Stimulated activated naive CD8-positive, alpha-beta T cell treated with anti-CD3 and anti-CD28 coated beads, Interleukin-15, amount 100 ng/mL, for 72 hours (primary cell): ENCODE measurements at places on chromosomes 16 and 17.
A peak's percentile ranks its signal among the peaks of the same experiment; 100 is the strongest.

- no peak for DNase-seq
These were observed 93.4 kb downstream of the IRF8 start for GRCh38 chr16:85992359-85992758.

DNA sequence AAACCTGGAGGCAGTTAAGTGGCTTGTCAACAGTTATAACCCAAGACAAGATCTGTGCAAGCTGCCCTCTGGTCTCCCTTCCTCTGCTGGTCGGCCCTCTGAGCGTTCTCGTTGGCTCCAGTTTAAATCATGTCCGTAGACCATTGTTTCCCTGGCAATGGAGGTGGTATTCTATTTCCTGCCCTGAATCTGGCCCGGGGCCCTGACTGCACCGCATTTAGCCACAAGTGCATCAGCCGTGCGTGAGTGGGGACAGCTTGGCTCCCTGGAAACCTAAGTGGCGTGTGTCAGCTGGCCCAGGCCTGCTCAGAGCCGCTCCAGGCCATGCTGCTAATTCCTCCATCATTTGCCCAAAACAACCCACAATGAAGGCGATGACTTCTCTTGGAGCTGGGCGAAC, 15.0 kb upstream of the MYLK3 start:
- no peak for DNase-seq

DNA sequence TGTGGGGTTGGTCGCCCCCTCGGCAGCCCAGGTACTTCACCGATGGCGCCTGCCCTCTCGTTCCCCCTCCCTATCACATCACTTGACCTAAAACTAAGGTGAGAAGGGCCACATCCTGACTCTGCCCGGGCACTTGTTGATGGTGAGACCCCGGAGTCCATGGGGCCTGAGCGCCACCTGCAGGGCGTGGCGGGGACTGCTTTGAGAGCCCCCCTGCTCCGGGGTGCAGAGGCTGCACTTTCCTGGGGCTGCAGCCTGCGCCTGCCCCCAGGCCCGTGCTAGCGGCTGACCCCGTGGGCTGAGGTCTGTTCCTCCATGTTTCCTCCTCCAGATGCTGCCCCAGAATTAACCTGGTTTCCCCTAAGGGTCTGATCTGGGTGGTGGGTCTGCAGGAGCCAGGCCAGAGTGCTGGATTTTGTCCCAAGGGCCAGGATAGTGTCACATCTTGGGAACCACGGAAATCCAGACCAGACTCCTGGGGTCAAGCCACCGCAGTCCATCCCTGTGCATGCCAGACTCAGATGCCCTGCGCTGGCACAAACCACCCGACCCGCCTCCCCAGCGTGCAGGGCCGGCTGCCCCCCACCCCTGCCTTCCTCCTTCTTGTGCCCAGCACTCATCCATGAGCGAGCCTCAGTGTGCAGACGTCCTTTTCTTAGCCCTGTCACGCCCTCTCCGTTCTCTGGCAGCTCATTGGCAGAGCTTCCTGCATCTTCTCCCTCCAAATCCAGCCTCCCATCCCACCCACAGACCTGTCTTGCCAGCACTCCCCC, 2.7 kb downstream of the NDUFAF8 start:
- peak; percentile 77 for DNase-seq

DNA sequence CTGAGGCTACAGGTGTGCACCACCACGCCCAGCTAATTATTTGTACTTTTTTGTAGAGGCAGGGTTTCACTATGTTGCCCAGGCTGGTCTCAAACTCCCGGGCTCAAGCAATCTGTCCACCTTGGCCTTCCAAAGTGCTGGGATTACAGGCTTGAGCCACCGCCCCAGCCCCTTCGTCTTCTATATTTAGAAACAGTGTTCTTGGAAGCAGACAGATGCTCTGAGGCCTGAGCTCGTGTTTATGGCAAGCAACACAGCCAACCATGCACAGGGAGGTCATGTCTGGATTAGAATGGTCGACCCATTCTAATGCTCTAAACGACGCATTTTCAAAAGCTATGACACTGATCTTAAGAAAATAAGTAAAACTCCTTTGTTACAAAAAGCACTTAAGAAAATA, 16.6 kb downstream of the TMEM204 start:
- no peak for DNase-seq

DNA sequence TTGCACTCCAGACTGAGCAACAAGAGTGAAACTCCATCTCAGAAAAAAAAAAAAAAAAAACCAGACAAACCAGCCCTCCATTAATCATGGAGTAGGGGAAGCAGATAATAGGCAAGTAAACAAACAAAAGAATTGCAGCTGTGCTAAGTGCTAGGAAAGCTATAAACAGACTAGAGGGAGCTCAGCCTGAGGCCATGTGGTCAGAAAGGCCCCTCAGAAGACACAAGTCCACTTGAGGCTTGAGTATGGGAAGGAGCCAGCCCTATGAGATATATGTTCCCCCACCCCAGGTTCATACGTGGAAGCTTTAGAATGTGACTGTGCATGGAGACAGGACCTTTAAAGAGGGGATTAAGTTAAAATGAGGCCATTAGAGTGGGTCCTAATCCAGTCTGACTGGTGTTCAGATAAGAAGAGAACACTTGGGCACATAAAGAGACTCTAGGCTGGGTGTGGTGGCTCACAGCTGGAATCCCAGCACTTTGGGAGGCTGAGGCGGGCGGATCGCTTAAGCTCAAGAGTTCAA, 132.6 kb upstream of the NOL11 start:
- no peak for DNase-seq

DNA sequence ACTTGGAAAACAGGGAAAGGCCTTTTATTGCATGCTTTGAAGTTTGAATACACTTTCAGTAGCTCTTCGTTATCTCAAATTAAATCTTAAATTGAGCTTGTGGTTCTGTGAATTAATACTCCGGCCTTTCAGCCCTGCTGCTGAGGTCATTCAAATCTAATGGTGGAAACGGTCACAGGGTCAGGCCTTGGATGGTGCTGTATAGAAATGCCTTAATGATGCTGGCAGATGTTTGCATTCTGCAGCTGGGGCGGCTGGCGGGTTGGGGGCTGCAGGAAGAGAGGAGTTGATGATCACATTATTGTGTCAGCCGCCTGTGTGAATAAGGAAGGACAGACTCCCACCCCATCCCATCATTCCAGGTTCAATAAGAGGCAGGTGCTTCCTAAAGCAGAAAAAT, 723.6 kb downstream of the WWOX start:
- no peak for DNase-seq

DNA sequence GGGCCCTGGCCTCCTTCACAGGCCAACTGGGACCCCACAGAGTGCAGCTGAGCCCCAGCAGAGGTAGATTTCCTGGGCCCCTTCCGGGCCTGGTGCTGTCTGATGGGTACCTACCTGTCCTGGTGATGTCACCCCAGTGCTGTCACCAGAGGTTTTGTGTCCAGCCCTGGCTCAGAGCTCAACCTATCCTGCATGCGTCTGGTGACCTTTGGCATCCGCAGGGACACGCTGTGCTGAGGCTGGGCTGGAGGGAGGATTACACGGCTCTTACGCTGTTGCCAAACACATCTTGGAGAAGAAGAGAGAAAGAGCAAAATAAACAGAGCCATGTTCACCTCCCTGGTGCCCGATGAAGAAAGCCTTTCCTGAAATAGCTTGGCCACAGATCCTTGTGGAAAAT, 70.6 kb upstream of the MED9 start:
- no peak for DNase-seq

DNA sequence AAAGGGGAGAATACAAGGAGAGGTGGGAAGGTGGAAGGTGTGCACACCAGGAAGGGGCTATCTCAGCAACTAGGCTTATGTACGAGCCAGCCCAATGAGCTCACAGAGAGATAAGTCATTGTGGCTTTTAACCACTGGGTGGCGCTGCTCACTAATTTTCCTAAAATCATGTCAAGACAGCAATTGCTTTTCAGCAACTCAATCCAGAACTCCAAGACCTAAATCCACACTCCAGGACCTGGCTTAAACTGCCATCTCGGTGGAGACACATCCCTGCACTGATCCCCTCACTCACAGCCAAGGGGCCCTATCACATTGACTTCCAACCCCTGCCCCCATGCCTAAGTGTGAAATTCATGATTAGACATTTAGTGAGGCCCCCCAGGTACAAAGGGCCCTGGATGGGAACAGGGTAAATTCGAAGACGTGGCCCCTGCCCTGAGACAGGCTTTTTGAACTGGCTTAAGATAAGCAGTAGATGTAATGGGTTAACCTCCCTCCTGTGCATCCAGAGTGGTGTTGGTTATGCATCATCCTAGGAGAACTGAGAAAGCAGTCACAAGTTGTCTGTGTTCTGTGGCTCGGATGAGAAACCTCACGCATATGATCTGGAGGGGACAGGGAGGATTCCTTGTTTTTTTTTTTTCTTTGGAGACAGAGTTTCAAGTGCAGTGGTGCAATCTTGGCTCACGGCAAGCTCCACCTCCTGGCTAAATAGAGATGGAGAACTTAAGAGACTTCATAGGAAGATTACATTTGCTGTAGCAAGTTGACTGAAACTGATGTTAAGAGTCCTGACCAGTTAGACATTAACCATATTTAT, 11.5 kb downstream of the CCL16 start:
- DNase-seq: peak; percentile 62

GRCh38 chr17:15900871-15901270, 44.1 kb upstream of the ADORA2B start:
- no peak for DNase-seq

DNA sequence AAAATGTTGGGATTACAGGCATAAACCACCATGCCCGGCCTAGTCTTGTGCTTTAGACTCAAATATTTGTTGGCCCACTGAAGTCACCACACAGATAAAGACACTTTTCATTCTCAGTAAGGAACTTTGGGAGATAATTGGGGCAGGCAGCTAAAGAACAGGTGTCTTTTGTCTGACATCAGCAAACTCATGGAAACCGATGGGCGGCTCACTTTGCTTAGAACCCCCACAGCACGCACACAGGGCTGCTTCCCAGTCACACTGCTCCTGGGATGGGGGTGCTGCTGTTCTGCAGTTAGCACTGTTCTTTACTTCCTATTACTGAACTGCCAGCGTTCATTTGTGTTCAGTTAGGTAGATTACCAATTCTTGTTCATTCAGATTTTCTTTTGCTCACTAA, 18.0 kb upstream of the BRCA1 start:
- DNase-seq: no peak
